ENCODE measurements at places on chromosomes 16 and 17. TPM values are rescaled to one million over a fixed set of nuclear protein-coding genes. Genes with fewer than 3 reads are reported as not detected.
A peak's percentile ranks its signal among the peaks of the same experiment; 100 is the strongest.

Gene SLFN11
- total RNA-seq, result 30.7 TPM

GRCh38 chr17:55580596-55581133, 69.4 kb upstream of the SMIM36 start:
- H3K4me1 ChIP-seq, result peaks cover 6% of the 10 kb centered on the region
- no peaks in the 10 kb centered on the region for H3K36me3 ChIP-seq
- H3K4me3 ChIP-seq, result no peak overlapping the region
- no peak for DNase-seq
- no peaks in the 10 kb centered on the region for H3K27me3 ChIP-seq

DNA sequence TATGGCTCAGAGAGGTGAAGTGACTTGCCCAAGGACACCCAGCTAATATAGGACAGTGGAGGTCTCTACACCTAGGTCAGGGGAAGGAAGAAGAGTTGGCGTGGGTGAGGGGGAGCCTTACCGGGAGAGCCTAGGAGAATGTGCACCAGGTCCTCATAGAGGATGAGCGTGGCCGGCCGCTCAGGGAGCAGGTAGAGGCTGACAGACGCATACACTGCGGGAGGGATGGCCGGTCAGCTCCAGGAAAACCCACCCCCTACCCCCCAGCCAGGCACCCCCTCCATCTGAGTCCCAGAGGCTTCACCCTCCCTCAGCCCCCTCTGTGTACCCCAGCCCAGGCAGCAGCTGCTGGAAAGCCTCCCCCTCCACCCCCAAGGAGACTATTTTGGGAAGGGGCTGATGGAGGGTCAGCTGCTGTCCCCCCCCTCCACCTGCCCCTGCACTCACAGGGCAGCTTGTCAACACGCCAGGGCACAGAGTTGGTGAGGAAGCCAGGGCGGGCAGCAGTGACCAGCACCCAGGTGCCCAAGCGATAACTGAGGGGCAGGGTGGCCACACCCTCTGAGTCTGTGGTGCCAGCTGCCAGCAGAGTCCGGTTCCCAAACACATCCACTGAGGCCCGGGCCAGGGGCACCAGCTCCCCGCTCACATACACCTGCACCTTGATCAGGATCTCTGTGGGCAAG, 4.1 kb downstream of the FAM171A2 start:
- no peaks in the 10 kb centered on the region for H3K36me3 ChIP-seq
- no peaks in the 10 kb centered on the region for H3K27me3 ChIP-seq
- DNase-seq, result no peak
- H3K4me3 ChIP-seq, result peak overlapping the region; percentile 52

DNA sequence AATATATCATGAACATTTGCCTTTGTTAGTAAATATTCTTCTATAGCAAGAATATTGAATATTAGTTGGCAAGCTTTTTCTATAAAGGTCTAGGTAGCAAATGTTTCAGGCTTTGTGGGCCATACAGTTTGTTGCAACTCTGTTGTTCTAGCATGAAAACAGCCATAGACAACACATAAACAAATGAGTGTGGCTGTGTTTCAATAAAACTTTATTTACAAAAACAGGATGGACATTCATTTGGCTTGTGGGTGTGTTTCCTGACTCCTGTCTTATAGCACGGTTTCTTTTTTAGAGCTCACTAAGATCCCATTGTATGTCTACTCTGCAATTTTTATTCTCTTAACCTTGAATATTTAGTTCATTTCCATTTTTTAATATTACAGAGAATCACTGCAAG, 39.0 kb downstream of the ARL4D start:
- no peak for DNase-seq
- no peak overlapping the region for H3K27ac ChIP-seq
- peaks cover 5% of the 10 kb centered on the region for H3K4me1 ChIP-seq
- H3K4me3 ChIP-seq, result no peak overlapping the region
- H3K27me3 ChIP-seq, result no peaks in the 10 kb centered on the region
- H3K36me3 ChIP-seq, result no peaks in the 10 kb centered on the region

Gene WNK4
- 4.2 TPM for total RNA-seq

DNA sequence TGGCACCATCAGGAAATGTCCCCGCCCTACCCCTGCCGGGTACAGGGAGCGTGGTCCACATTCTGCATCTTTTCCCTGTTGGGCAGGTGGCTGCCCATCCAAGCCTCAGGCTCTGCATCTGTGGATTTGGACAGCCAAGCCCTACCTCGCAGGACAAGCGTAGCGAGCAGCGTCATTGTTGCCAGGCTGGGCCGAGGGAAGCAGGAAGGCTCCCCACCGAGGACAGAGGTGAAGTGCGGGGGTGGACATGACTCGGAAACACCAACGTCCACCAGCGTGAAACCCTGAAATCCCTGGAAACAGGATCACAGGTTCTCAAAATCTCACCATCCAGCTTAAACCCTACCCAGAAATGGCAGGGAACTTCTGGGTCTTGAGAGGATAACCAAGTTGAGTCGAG, 73.6 kb downstream of the SOCS1 start:
- no peak overlapping the region for H3K4me3 ChIP-seq
- no peak overlapping the region for H3K27ac ChIP-seq
- peaks cover 9% of the 10 kb centered on the region for H3K36me3 ChIP-seq
- no peaks in the 10 kb centered on the region for H3K27me3 ChIP-seq
- H3K4me1 ChIP-seq, result peaks cover 12% of the 10 kb centered on the region
- DNase-seq, result no peak

Gene MEOX1
- total RNA-seq, result 17.2 TPM

Gene CDK3
- total RNA-seq, result 14.1 TPM

Gene WFIKKN1
- 9.0 TPM for total RNA-seq

GRCh38 chr16:85227084-85227945, 115.0 kb upstream of the CIBAR2 start:
- peaks cover 12% of the 10 kb centered on the region for H3K36me3 ChIP-seq
- H3K4me1 ChIP-seq, result peaks cover 66% of the 10 kb centered on the region
- H3K4me3 ChIP-seq, result peak overlapping the region; percentile 17
- H3K27ac ChIP-seq, result no peak overlapping the region
- peaks cover 8% of the 10 kb centered on the region for H3K27me3 ChIP-seq

- H3K27ac ChIP-seq, result no peak overlapping the region
- no peaks in the 10 kb centered on the region for H3K36me3 ChIP-seq
- H3K4me1 ChIP-seq, result no peaks in the 10 kb centered on the region
- DNase-seq, result no peak
Observed at GRCh38 chr16:1134776-1135458, 18.0 kb upstream of the CACNA1H start.

GRCh38 chr17:75065562-75066151, 18.6 kb downstream of the KCTD2 start:
- H3K4me3 ChIP-seq, result no peak overlapping the region
- H3K27ac ChIP-seq, result no peak overlapping the region
- H3K36me3 ChIP-seq, result peaks cover 7% of the 10 kb centered on the region
- H3K4me1 ChIP-seq, result no peaks in the 10 kb centered on the region
- no peaks in the 10 kb centered on the region for H3K27me3 ChIP-seq
- DNase-seq, result no peak

DNA sequence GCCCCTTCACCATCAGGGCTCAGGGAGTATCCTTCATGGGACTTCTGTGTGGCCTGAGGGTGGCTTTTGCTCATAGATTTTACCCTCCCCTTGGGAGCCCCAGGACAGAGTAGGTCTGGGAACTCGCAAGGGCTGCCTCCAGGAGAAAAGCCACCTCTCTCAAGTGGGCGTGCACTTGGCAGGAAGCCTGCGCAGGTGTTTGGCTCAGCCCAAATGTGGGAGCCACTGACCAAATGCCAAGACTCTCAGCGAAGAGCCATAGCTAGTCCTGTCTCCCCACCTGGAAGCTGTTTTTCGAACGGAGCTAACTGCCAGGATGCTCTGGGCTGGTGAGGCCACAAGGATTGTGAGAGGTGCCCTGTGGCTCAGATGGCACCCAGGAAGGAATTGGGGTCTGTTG, 2.0 kb upstream of the HSD17B2 start:
- peaks cover 9% of the 10 kb centered on the region for H3K27me3 ChIP-seq
- H3K27ac ChIP-seq, result no peak overlapping the region
- H3K36me3 ChIP-seq, result no peaks in the 10 kb centered on the region
- H3K4me1 ChIP-seq, result peaks cover 4% of the 10 kb centered on the region
- no peak for DNase-seq

Gene GPR139
- not detected for total RNA-seq

- peaks cover 3% of the 10 kb centered on the region for H3K36me3 ChIP-seq
- peaks cover 5% of the 10 kb centered on the region for H3K27me3 ChIP-seq
- no peak overlapping the region for H3K4me3 ChIP-seq
- DNase-seq, result no peak
- H3K4me1 ChIP-seq, result peaks cover 19% of the 10 kb centered on the region
- H3K27ac ChIP-seq, result no peak overlapping the region
Observed at GRCh38 chr16:77383606-77384187, 51.1 kb downstream of the ADAMTS18 start.

Gene SAP30BP
- 89.3 TPM for total RNA-seq

Gene CLEC3A
- total RNA-seq, result not detected

GRCh38 chr17:291587-291986, 61.0 kb downstream of the RPH3AL start:
- no peaks in the 10 kb centered on the region for H3K27me3 ChIP-seq
- H3K4me1 ChIP-seq, result peaks cover 11% of the 10 kb centered on the region
- no peak overlapping the region for H3K27ac ChIP-seq
- no peak overlapping the region for H3K4me3 ChIP-seq
- no peak for DNase-seq
- no peaks in the 10 kb centered on the region for H3K36me3 ChIP-seq

GRCh38 chr17:79715098-79715942, 15.4 kb upstream of the ENPP7 start:
- no peak overlapping the region for H3K27ac ChIP-seq
- H3K4me3 ChIP-seq, result no peak overlapping the region
- H3K4me1 ChIP-seq, result peaks cover 4% of the 10 kb centered on the region
- DNase-seq, result no peak

All from type B pancreatic cell (in vitro differentiated cells).